Heart right ventricle (tissue), 16 donors: ENCODE measurements at places on chromosomes 3 and 15. TPM values are rescaled to one million over a fixed set of nuclear protein-coding genes. Genes with fewer than 3 reads are reported as not detected.
A peak's percentile ranks its signal among the peaks of the same experiment; 100 is the strongest.

DNA sequence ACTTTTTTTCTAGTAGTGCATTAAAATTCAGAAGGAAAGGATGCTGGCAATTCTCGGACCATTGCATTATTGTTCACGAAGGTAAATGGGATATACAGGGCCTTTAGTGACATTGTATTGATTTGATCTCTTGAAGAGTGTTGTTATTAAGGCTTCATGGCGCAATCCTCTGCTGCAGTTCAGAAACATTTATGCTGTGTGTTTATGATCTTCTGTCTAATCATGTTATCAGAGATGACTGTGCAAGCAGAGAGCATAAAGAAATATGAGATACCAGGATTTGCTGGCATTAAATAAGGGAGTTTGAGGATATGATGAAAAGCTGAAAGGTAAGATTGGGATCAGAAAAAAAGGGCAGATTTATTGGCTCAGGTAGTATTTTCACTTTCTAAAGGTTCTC lies 180.6 kb downstream of the EPHA6 start:
- no peak for DNase-seq

Gene CKMT1A
- 0.22 TPM for polyA plus RNA-seq

- DNase-seq, result no peak
Measured at GRCh38 chr15:70091726-70092463, 5.8 kb downstream of the TLE3 start.

DNA sequence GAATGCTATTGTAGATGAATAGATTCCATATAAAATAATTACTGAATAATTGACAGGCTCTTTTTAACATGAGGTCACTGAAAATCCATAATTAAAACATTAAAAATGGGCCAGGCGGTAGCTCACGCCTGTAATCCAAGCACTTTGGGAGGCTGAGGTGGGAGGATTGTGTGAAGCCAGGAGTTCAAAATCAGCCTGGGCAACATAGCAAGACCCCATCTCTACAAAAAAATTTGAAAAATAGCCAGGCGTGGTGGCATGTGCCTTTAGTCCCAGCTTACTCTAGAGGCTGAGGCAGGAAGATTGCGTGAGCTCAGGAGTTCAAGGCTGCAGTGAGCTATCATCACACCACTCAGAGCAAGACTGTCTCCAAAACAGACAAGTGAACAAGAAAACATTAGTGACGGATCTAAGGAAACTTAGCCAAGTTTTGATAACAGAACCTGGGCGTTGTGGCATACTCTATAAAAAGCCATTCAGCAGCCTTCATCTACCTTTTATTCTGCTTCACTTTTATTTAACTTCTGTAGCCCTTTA lies 110.5 kb downstream of the KLHL25 start:
- DNase-seq, result no peak

- DNase-seq, result no peak
Measured at GRCh38 chr3:157360044-157360443, 76.6 kb upstream of the PTX3 start.

- DNase-seq, result no peak
Measured at GRCh38 chr3:66671291-66671690, 170.5 kb upstream of the LRIG1 start.

DNA sequence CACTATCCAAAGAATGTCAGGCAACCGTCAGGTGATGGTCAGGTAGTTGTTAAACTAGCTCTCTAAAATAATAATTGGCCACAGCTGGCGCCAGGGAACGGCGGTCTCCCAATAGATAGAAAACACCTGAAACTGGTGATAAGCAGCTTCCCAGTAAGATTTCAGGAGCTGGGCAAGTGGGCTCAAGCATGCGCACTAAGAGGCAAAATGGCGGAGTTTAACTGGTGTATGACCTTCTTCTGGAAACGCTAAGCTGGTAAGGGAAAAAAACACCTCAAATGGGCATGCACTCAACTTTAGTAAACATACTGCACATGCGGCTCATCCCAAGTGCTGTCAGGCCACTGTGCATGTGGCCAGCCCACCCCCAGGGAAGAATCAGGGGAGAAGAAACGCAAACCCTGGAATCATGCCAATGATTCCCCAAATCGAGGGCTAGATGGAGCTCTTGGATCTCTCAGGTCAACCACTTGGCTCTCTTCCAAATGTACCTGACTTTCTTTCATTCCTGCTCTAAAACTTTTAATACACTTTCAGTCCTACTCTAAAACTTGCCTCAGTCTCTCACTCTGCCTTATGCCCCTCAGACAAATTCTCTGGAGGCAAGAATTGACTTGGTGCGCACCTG lies 195.0 kb downstream of the ZNF621 start:
- DNase-seq, result no peak

GRCh38 chr3:143040261-143040879 lies 39.0 kb downstream of the U2SURP start:
- no peak for DNase-seq

Gene RFT1
- polyA plus RNA-seq, result 4.6 TPM

DNA sequence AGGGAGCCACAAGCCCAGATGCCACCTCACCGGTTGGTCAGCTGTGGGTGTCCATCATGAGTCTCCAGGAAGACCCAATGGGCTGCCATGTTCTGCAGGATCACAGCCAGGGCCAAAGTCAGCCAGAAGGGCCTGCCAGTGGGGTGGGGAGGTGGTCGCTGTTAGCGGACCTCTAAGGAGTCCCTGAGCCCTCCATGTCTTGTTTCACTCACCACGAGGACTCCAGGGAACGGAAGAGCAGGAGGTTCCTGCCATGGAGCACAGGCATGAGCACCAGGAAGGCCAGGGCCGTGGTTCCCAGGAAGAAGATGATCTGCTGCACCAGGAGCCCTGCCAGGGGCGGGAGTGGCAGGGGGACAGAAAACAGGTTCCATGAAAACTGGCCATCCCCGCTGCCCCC lies 8.6 kb downstream of the ISLR start:
- DNase-seq, result no peak

DNA sequence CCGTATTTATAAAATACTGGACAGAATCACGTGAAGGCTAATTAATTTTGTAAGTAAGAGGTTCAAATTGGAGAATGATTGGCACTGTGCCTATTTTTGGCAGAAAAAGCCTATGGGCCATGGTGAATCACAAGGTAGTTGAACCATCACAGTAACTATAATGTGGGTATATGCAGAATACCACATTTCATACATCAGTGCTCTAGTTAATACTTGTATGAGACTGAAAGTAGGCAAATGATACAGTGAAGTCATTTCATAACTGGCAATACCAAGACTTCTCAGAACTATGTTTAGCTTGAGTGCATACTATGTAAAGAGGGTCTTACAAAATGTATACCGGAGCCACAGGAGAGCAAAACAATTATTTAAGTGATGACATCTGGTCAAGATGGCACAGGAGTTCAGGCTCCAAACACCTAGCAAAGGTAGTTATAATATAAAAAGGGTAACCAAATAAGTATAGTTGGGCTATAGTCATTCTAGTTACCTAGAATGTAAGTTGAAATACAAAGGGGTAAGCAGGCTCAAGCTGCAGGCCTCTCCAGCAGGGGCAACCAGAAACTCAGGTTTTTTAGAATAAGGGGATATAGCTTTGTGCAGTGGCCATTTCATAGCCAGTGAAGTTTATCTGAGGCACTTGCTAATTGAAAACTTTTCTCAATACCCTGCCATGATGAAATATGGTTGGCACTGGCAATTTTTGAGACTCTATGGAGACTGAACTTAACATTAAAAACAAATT lies 19.1 kb downstream of the GPR160 start:
- no peak for DNase-seq

DNA sequence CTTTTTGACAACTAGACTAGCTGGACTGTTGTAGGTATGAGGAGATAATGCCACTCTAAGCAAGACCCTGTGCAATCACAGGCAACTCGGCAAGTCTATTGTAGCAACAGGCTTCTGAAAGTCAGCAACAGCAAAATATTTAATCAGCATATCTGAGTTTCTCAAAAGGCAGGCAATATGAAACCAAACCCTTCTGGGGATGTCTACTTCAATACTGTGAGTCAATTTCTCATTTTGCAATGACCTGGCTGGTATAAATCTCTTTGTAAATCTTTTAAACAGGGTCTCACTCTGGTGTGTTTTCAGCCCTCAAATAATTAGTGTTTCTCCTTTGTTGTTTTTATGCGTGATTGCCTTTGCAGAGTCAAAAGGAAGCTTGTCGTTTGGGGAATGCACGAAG lies 1044.5 kb downstream of the NTRK3 start:
- DNase-seq, result no peak

GRCh38 chr3:37453393-37454389 lies 279.3 kb upstream of the LRRFIP2 start:
- peak; percentile 76 for DNase-seq

DNA sequence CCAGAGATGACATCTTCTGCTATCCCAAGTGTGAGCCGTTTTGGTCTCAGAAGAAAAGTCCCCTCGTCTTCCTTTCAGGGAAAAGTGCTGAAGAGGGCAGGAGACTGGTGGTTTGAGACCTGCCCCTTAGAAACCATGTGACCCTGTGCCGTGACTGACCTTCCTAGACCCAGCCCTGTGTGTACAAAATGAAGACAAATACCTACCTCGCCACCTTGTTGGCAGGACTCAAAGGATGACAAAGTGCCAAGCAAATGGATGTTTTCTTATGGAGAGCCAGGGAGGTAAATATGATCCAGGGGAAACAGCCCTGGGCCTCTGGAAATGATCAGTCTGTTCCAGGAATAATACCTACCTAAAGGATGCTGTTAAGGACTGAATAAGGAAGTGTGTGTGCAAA lies 41.3 kb downstream of the FAM174B start:
- no peak for DNase-seq

Gene IL5RA
- 0.15 TPM for polyA plus RNA-seq

DNA sequence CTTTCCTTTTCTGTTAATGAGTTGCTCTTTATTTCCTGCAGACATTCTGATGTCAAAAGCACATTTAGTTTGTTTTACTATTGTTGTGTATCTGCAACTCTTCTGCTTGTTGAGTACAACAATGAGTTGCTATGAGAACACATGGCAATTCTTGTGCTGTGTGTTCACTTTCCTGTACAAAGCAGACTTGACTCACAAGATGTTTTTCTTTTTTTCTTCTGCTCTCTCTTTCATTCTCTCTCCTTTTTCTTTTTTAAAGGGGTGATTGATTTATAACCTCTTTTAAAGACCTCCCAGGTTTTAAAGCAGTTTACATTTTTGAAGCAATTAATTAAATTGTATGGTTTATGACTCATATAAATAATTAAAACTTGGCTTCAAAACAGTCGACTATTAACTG lies 31.6 kb upstream of the ABHD10 start:
- DNase-seq, result no peak

Gene FILIP1L
- 15.9 TPM for polyA plus RNA-seq

Gene RSRC1
- 13.8 TPM for polyA plus RNA-seq

DNA sequence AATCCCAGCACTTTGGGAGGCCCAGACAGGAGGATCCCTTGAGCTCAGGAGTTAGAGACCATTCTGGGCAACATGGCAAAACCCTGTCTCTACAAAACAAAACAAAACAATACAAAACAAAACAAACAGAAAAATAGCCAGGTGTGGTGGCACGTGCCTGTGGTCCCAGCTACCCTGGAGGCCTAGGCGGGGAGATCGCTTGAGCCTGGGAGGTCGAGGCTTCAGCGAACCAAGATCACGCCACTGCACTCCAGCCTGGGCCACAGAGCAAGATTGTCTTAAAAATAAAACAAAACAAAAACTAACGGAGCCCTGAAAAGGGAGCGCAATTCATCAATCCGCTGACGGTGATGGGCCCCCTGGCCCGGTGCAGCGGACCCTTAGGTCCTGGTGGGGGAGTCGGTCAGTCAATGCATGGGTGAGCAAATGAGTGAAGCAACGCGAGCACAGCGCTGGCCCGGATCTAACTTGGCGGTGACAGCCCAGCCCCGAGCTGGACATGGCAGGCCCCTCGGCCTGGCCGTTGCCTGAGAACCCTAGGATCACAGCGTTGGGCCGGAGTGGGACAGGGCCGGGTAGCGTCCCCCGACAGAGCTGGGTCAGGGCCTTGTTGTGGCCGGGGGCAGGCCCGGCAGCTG lies 52.4 kb upstream of the BLM start:
- DNase-seq, result peak; percentile 60

DNA sequence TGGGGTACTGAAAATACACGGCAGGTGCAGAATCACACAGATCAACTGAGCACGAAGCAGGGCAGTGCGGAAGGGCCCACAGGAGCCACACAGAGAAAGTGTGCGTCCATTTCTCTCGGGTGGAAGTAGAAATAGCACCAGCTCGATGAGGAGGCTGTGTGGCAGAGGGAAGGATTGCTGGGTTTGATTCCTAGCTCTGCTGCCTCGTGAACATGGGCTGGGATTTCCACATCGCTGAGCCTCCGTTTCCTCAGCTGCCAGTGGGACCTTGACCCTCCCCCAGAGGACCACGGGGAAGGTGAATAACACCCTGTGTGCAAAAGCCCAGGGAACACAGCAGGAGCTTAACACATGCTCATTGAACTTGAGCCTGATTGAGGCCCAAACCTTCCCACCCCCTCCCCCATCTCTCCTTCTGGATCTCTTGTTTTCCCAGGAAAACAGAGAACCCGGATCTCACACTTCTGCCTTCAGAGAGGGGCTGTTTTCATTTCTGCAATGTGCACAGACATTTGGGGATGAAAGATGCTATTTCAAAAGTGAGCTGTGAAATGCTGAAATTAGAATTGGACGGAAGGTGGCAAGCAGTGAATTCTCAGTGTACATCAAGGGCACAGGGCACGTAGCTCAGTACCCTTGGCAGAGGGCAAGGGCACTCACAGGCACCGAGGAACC lies 38.4 kb downstream of the ABTB1 start:
- DNase-seq, result no peak
